Aorta (tissue), 5 donors: ENCODE measurements at places on chromosomes 12 and 14. TPM values are rescaled to one million over a fixed set of nuclear protein-coding genes. Genes with fewer than 3 reads are reported as not detected.

KRT85 gene
- total RNA-seq: not detected

ACACB gene
- total RNA-seq: 70.3 TPM

RERGL gene
- total RNA-seq: 30.6 TPM

RDH12 gene
- not detected for total RNA-seq

RPGRIP1 gene
- total RNA-seq: 2.3 TPM

WNT1 gene
- total RNA-seq: not detected

CCND2 gene
- 135 TPM for total RNA-seq

RFC5 gene
- 8.1 TPM for total RNA-seq

RTL1 gene
- total RNA-seq: not detected

NKX2-1 gene
- not detected for total RNA-seq

ADAM21 gene
- 0.24 TPM for total RNA-seq

POTEG gene
- total RNA-seq: not detected

RPL10L gene
- not detected for total RNA-seq

INSM2 gene
- not detected for total RNA-seq

DCN gene
- total RNA-seq: 863 TPM

TXNRD1 gene
- 140 TPM for total RNA-seq

OTX2 gene
- not detected for total RNA-seq

DEGS2 gene
- total RNA-seq: 0.99 TPM

TTC6 gene
- not detected for total RNA-seq

IL31 gene
- total RNA-seq: not detected

DPF3 gene
- 2.2 TPM for total RNA-seq

AKAP3 gene
- 0.68 TPM for total RNA-seq

NANOG gene
- total RNA-seq: 0.57 TPM

RNASE1 gene
- 264 TPM for total RNA-seq
